D721Med (cell line): ENCODE measurements at places on chromosomes 6 and 20.

- DNase-seq = no peak
These were observed 567.4 kb downstream of the COL12A1 start for GRCh38 chr6:74638412-74638811.

DNA sequence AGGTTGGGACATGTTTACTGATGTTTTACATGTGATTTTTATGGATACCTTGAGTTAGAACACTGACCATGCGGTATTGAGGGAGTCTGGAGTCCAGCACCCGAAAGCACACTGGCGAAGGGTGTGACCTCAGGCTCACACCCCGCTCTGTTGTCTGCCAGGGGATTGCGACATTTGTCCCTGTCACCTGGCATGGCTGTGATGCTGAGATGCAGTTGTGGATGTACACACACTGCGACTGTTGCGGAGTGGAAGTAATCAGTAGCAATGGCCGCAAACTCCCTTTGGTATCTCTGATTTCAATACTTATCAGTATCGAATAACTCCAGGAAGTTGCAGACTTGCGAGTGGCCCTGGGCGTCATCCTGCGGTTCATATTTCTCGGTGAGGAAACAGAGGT, 43.2 kb downstream of the CDH4 start:
- no peak for DNase-seq

- no peak for DNase-seq
These were observed 558 bp downstream of the XKR7 start for GRCh38 chr20:31968291-31969126.

DNA sequence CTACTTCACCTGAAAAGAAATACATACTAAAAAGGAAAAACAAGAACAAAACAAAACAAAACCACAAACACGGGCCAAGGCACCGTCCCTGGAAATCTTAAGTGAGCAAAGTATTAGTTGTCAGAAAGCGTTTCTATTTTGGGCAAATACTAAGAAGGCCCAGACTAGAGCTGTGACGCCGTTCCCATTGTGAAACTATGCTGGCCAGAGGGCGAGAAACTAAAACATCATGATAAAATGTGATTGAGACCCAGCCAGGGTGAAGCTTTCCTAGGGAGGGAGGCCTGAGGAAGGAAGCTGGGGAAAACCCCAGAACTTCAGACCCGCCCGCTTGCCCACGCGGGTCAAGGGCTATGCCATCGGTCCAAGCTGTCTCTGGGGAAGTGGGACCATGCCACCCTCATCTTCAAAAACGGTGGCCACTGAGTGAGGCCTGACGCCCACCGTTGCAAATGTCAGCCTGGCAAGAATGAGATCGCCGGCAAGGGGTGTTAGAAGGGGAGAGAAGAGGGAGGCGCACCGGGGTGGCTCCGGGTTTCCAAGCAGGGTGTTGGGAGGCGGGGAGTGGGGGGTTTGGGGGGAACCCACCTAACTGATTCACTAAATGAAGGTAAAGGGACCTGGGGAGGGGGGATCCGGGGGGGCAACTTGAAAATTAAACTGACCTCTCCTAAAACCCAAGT, 1950.9 kb upstream of the DEFB115 start:
- DNase-seq = no peak

DNA sequence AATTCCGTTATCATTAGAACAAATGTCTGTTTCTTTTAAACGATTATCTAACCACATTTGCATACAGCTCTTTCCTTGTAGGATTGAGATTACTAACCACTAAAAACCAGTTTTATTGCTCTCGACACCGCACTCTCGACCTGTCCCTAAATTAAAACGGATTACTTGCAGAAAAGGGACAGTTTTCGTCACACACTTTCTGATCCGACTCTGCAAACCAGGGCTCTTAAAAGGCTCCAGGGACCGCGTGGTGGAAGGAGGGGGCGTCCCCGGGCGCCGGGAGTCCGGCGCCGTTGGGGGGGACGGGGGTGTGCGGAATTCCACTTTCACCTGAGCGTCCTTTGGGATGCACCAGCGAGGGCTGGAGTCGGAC, 731 bp downstream of the MAK start:
- no peak for DNase-seq

GRCh38 chr20:58908221-58908620, 55.7 kb downstream of the GNAS start:
- DNase-seq = no peak

GRCh38 chr6:151389618-151390275, 1.6 kb downstream of the ZBTB2 start:
- DNase-seq = no peak

DNA sequence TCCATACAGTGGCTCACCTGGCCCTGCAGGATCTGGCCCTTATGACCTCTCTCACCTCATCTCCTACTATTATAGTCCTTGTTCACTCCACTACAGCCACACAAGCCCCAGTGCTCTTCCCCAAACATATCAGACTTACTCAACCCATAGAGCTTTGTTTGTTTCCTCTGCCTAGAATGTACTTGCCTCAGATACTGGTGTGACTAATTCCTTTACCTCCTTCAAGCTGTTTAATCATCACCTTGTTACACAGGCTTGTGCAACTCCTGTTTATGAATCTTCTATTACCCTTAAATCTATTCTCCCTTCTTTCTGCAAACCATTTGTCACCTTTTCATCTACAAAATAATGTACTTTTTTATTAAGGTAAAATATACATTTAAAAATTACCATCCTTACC, 3.2 kb downstream of the DEFB125 start:
- no peak for DNase-seq

DNA sequence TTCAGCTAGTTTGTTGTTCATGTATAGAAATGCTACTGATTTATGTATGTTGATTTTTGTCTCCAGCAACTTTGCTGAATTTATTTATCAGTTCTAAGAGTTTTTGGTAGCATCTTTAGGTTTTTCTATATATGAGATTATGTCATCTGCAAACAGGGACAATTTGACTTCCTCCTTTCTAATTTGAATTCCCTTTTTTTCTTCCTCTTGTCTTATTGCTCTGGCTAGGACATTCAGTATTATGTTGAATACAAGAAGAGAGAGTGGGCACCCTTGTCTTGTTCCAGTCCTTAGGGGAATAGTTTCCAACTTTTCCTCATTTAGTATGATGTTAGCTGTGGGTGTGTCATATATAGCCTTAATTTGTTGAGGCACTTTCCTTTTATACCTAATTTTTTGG, 58.2 kb downstream of the CDH26 start:
- DNase-seq = no peak

DNA sequence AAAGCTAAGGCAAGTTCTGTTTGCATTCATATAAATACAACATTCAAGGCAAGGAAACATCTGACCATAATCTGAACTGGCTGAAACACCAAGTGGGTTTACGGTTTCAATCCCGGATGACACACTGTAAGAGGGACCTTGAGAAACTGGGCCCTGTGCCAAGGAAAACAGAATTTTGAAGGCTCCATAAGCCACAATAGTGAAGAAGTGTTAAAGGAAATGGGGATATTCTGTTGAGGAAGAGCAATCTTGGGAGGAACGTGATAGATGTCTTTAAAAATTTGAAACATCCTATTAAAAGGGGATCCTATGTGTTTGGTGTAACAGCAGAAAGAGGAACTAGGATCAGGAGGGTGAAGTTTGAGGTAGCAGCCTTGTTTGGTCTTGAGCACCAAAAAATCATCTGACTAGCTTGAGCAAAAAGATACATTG, 82.4 kb upstream of the TAB2 start:
- no peak for DNase-seq

DNA sequence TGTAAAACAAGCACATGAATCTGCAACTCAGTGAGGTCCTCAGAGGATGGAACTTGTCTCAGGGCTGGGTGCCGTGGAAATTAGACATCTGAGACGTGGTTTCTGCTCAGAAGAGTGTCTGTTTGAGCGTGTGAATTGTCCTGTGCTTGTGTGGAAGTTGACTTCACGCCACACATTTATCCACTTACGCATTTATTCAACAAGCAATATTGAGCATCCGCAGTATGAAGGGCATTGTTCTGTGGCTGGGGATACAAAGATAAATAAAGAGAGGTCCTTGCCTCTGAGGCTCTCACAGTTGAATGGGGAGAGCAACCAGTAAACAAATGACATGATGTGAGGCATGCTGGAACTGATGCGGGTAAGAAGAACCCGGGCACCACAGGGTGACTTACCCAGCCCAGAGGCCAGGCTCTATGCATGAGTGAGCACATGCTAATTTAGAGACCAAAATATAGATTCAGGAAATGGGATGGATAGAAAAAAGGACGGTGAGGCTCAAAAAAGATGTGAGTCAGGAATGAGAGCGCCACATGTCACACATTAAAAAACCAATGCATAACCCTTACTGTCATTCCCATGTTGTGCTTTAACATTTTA, 60.4 kb downstream of the SOBP start:
- no peak for DNase-seq

DNA sequence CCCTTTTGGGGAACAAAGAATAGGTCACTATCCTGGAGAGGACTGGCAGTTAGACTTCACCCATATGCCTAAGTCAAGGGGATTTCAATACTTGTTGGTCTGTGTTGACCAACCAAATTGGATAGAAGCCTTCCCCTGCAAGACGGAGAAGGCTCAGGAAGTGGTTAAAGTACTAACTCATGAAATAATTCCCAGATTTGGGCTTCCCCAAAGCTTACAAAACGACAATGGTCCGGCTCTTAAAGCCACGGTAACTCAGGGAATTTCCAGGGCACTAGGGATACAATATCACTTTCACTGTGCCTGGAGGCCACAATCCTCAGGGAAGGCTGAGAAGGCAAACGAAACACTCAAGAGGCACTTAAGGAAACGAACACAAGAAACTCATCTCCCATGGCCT, 223.1 kb downstream of the GMPR start:
- no peak for DNase-seq

DNA sequence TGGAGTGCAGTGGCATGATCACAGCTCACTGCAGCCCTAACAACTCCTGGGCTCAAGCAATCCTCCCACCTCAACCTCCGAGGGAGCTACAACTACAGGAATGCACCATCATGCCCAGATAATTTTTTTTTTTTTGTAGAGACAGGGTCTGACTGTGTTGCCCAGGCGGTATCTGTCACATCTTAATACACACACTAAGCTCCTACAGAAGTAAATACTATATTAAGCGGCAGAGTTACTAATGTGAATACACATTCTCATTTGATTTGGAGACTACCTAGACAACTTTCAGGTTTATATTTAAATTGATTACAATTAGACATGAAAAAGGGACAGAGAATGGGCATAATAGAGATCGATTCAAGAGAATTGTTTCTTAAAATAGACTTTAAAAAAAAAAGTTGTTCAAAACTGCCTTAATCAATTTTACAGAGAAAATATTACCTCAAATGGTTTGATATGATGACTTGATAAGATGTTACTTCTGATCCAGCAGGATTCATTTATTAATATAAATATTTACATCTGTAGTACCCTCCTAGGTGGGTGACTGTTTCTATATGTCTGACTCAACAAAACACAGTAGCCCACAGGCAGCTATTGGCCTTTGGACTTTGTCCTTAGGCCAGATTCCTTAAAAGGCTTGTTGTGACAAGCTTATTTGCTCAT, 7.1 kb upstream of the LOC128125822 start:
- no peak for DNase-seq

DNA sequence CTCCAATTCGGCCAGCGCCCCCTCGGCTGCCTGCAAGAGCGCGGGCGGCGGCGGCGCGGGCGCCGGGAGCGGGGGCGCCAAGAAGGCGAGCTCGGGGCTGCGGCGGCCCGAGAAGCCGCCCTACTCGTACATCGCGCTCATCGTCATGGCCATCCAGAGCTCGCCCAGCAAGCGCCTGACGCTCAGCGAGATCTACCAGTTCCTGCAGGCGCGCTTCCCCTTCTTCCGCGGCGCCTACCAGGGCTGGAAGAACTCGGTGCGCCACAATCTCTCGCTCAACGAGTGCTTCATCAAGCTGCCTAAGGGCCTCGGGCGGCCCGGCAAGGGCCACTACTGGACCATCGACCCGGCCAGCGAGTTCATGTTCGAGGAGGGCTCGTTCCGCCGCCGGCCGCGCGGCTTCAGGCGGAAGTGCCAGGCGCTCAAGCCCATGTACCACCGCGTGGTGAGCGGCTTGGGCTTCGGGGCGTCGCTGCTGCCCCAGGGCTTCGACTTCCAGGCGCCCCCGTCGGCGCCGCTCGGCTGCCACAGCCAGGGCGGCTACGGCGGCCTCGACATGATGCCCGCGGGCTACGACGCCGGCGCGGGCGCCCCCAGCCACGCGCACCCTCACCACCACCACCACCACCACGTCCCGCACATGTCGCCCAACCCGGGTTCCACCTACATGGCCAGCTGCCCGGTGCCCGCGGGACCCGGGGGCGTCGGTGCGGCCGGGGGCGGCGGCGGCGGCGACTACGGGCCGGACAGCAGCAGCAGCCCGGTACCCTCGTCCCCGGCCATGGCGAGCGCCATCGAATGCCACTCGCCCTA, 963 bp downstream of the FOXF2 start:
- DNase-seq = no peak

GRCh38 chr6:7899889-7900213, 10.7 kb downstream of the TXNDC5 start:
- DNase-seq = no peak

DNA sequence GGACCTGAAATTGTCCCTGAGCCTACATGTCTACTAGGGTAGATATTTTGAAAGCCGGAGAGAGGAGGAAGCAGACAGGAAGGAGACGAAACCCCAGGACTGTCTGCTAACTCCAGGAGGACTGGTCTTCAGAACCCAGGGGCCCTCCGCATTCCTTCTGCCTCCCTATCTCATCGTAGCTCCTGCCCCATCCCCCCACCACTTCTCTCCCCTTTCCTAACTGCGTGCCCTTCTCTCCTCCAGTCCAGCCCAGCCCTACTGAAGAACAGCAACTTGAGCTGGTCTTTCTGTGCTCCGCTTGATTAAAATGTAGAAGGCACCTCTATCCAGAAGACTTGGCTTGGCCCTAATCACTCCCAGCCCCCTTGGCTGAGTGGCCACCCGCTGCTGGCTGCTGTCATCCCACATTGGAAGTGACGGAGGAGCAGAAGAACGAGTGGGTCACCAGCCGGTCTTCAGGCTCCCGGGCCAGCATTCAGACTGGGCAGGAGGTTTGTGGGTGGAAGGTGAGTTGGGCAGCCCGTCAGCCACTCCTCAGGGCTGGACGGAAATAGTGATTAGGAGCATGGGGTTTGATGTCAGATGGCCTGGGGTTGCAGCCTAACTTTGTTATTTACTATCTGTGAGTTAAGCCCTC, 28.8 kb upstream of the ANGPT4 start:
- no peak for DNase-seq

DNA sequence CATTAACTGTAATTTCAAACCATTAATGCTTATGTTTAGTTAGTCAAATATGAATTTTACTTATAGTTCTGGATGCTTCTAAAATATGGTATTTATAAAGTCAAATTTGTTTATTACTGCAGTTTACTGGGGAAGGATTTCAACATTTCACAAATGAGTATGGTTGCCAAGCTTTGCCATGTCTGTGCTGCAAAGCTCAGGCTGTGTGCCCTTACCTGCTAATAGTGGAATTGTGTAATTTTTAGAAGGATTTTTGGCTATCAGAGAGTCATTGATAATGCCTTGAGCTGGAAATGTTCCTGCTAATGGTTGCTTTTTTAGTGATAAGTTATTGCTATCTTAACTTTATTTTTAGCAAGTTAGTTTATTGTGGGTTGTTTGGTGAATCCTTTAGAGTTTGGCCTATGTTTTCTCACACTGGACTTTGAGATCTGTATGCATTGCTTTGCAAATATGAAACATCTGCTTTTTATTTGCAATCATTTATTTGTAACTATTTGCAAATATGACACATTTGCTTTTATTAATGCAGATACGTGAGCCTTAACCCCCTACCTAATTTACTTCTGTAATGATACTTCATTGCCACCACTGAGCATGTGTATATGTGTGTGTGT, 105.8 kb downstream of the CD109 start:
- DNase-seq = no peak

GRCh38 chr20:37178839-37179682, at the start of the genes MROH8 and RPN2:
TSS of gene MROH8 (minus strand) at chr20:37179548.
TSS of gene RPN2 (plus strand) at chr20:37179330. CDS start at chr20:37179357, 27 bp downstream.
- DNase-seq = peak; percentile 61

- DNase-seq = no peak
These were observed 15.6 kb downstream of the BCLAF1 start for GRCh38 chr6:136274062-136274461.
